ENCODE measurements at places on chromosomes 16 and 17. TPM values are rescaled to one million over a fixed set of nuclear protein-coding genes. Genes with fewer than 3 reads are reported as not detected.
A peak's percentile ranks its signal among the peaks of the same experiment; 100 is the strongest.

- DNase-seq, result no peak
Observed at GRCh38 chr16:18800293-18800692, 1.1 kb downstream of the ARL6IP1 start.

DNA sequence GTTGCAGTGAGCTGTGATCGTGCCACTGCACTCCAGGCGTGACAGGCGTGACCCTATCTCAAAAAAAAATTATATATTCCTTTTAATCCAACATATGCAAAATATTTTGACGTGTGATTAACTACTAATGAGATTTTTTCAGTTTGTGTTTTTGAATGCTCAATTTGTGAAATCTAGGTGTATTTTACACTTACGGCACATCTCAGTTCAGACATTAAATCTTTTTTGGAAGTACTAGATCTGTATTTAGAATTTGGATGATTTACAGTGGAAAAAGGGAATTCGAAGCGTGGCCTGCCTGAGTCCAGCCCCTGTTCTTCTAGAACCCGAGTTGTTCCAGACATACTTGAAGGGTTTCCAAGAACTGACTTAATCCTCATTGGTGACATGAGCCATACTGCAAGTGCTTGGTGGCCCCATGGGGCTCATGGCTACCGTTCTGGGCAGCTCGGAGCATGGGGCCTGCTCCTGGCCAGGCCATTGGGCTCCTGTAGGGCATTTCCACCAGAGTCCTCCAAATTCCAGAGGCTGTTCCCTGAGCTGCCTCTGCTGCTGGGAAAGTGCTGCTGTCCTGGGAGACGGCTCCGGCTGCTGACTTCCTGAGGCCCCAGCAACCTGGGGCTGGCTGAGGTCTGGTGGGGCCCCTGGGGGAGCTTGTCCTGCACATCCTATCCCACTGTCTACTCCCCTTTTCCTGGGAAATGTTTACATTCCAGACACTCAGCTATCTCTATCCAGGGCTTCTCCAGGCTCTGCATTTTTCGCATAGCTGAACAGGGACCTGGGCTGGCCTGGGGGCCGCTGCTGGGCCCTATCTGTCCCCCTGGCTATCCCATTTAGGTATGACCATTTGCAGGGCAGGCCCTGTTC, 27.2 kb downstream of the LLGL2 start:
- DNase-seq, result peak; percentile 19

DNA sequence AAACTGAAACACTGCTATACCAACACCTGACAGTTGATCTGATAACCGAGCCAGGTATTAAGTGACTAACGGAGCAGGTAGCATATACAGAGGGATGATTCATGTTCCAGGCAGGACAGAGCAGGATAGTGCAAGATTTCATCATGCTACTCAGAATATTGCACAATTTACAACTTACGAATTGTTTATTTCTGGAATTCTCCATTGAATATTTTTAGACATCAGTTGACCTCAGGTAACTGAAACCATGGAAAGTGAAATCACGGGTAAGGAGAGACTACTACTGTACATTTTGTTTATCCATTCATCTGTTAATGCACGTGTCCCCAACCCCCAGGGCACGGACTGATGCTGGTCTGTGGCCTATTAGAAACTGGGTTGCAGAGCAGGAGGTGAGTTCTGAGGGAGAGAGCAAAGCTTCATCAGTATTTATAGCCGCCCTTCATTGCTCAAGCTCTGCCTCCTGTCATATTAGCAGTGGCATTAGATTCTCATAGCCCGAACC, 14.5 kb upstream of the PPM1E start:
- DNase-seq, result peak; percentile 5

DNA sequence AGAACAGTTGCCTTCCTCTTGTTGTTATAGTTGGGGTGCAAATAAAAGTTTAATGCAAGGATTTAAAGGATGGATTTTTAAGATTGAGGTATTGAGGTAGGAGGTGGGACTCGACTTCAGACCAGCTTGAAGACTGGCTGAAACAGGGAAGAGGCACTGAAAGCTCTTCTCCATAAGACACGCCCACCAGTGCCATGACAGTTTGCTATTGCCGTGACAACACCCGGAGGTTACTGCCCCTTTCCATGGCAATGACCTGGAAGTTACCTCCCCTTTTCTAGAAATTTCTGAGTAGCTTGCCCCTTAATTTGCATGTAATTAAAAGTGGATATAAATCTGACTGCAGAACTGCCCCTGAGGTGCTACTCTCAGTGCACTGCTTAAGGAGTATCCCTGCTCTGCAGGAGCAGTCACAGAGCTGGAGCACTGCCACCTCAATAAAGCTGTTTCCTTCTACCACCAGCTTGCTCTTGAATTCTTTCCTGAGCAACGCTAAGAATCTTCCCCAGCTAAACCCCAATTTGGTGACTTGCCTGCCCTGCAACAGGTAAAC, 122.6 kb downstream of the SHISA6 start:
- DNase-seq, result no peak

The ANKRD40CL gene
- total RNA-seq, result not detected

The TSPAN10 gene
- 6.8 TPM for total RNA-seq

The GID4 gene
- 7.7 TPM for total RNA-seq

DNA sequence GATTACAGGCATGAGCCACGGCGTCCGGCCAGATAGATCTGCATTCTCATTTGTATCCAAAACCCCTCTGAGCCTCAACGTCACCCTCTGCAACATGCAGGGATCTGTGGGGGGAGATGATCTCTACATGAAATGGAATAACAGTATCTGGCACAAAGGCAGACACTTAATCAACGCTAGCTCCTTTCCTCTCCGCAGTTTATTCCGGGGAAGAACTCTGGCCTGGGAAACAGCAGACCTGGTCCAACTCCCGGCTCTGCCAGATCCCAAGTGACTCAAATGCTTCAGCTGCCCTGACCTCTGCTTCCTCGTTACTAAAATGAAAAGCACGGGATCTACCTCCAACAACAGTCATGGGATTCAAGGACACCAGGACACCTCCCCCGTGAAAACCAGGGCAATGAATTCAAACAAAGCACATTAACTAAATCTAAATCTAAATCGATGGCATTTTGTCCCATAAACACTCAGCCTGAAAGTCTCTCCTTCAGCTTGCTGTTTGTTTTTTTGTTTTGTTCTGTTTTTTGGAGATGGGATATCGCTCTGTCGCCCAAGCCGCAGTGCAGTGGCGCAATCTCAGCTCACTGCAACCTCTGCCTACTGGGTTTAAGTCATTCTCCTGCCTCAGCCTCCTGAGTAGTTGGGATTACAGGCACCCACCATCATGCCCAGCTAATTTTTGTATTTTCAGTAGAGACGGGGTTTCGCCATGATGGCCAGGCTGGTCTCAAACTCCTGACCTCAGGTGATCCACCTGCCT, 78.2 kb downstream of the NXN start:
- no peak for DNase-seq

GRCh38 chr17:31631766-31632165, 227.3 kb downstream of the COPRS start:
- DNase-seq, result no peak

GRCh38 chr17:65519462-65519861, 42.0 kb downstream of the AXIN2 start:
- no peak for DNase-seq

DNA sequence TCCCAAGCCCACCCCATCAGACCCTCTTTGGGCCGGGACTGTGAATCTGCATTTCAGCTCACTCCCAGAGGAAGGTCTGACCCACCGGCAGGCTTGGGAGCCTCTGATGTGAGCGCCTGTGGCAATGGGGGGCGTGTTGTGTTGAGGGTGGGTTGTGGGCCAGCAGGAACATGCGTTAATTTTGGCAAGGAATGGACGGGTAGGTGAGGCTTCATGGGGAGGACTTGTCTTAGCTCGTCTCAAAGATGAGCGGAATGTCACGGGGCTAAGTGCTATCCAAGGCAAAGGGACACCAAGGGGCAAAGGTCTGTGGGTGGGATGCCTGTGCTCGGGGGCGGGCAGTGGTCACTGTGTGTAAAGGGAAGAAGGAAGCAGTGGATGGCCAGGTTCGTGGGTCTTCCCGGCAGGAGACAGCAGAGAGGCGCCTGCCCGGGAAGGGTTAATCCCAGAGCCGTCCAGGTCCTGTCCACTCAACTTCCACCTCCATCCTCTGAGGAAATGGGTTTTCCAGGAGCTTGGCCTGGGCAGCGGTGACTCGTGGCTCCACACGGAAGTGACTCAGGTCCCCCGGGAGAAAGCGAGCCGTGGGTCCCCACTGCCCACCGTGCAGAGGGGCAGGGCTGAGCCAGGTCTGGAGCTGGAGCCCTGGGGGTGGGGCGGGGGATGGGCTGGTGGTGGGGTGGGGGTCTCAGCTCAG, 17.4 kb downstream of the ADGRG1 start:
- DNase-seq, result peak; percentile 76

GRCh38 chr17:8222380-8222629, 11.9 kb upstream of the AURKB start:
- DNase-seq, result no peak

The CTRL gene
- 0.33 TPM for total RNA-seq

DNA sequence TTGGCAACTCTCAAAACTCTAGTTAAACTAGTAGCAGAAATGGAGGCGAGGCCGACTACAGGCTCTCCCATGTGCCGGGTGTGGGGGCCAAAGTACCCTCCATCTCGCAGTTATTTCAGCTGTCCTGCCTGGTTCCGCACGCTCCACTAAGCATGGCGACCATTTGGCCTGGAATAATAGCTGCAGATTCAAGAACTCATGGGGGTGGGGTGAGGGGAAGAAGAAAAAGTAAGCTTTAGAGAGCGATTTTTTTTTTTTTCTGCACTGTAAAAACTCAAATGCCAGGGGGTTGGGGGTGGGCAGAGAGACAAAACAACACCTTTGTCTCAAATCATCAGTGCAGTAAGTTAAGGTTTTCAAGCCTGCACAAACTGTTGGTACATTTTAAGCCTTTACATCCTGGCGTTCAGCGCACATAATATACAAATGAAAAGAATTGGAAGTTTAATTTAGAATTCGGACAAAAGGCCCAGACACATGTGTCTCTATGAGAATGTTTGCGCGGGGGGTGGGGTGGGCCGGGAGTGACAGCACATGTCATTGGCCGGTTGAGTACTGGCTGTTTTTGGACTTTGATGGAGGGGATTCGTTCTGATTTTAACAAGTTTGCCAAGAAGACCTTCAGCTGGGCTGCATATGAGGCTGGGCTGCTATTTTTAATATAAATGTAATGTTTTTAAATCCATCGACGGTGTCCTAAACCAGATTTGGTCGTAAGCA, 694.7 kb upstream of the SALL1 start:
- no peak for DNase-seq

DNA sequence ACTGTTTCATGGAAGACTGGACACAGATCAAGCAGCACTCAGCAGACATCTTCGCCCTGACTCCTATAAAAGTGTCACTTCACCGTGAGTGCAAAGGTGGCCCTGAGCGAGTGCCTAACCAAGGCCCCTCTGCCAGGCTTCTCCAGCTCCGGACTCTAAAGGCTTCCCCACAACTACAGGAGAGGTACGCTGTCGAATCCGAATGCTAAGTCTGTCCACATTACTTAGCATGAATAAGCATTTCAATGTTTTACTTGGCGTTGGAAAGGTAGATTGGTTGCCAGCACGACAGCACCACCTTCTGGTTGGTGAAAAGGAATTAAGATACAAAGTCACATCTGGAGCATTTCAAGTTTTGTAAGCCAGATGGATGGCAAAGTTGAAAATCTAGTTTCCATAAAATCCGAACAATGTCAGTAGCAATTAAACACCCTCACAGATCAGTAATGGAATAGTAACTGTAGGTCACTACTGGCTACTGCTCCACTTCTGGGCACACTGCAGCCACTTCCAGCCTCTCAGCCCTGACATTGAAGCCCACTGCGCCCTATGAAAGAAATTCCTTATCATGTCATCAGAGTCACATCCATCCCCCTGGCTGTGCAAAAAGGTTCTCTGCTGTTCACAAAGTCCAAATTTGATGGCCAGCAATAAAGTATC, 100.9 kb downstream of the PARN start:
- peak; percentile 86 for DNase-seq

The VAT1L gene
- total RNA-seq, result not detected

GRCh38 chr16:75246504-75247205, 4.8 kb downstream of the BCAR1 start:
- DNase-seq, result no peak

The CACNA1H gene
- total RNA-seq, result 2.0 TPM

- DNase-seq, result peak; percentile 89
Observed at GRCh38 chr16:24670623-24671454, 58.6 kb upstream of the TNRC6A start.

GRCh38 chr17:64491034-64491860, 5.6 kb downstream of the POLG2 start:
- DNase-seq, result peak; percentile 50

DNA sequence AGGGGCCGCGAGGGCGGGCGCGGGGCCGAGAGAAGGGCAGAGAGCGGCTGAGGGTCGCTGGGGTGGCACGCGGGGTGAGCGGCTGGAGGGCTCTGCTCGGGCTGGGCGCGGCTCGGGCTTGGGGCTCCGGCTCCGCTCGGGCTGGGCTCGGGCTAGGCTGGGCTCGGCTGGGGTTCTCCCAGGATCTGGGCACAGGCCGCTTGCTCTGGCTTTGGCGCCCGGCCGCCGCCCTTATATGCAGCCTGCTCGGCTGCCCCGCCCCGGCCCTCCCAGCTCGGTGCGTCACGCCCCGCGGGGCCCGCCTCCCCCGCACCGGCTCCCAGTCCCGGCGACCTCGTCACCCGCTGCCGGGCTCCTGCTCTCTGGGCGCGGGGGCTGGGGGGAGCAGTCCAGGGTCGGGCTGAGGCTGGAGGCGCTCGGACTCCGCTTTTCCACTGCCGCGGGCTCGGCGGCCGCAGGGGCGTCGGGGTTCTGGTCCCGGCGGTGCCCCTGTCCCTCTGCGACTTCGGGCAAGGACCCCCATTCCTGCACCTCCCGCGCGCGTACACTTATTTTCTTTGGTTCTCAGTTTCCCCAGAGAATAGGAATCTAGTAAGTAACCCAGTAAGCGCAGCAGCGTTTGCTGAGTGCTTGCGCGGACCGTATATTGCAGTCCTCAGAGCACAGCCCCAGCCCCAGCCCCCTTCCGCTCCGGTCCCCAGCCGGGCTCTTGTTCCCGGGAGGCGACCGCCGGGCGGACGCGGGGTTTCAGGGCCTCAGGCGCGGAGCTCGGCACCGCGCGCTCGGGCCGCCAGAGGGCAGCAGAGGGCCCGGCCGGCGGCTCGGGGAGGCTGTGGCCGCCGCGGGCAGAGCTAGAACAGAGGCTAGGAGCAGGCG, at the start of gene RASD1:
TSS of gene RASD1 (minus strand) at position 207 of the 876 bp plus-strand sequence. CDS start 214 bp downstream, outside the sequence.
- peak; percentile 54 for DNase-seq

- DNase-seq, result no peak
Observed at GRCh38 chr16:261031-261691, 14.6 kb downstream of the RGS11 start.

The CACNG3 gene
- total RNA-seq, result not detected

Data from A172 (cell line).